ENCODE measurements at places on chromosomes 4 and X.

DNA sequence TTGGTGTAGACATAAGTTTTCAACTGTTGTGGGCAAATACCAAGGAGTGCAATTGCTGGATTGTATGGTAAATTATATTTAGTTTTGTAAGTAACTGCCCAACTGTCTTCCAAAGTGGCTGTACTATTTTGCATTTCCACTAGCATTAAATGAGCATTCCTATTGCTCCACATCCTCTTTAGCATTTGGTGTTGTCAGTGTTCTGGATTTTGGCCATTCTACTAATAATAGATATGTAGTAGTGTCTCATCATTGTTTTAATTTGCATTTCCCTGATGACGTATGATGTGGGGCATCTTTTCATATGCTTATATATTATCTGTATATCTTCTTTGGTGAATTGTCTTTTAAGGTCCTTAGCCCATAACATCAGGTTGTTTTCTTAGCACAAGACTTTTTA, 17.3 kb downstream of the PGAM4 start:
- no peak for DNase-seq

DNA sequence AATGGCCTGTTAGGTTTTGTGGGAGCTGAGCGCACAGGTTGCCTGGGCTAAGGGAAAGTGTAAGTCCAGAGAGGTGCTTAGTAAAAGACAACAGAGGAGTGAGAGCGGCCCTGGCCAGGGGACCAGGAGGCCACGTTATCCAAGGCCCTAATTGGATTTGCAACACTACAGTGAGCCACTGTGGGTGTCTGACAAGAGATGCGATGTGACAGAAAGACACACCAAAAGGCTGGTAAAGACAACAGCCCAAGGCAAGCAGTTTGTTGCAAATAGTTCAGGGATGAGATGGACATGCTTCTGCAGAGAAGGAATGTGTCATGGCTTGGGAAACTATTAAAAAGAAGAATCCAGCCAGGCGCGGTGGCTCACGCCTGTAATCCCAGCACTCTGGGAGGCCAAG, 162.7 kb upstream of the KIT start:
- DNase-seq: no peak

DNA sequence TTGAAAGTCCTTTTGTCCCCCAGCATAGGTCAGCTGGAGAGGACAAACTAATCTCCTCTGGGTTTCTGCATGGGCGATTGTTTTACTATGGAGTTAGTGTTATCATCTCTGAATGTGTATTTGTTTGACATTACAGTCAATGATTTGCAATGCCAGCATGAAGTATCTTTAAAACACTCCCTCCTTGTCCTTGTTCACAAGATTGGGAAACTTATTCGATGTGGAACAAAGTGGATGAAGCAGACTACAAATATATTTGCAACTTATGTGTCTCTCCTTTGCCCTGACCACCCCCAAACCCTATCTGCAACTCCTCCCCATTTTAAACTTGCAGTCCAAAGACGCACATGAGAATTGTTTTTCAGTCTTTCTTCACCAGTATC, 1.5 kb upstream of the PITX2 start:
- no peak for DNase-seq

DNA sequence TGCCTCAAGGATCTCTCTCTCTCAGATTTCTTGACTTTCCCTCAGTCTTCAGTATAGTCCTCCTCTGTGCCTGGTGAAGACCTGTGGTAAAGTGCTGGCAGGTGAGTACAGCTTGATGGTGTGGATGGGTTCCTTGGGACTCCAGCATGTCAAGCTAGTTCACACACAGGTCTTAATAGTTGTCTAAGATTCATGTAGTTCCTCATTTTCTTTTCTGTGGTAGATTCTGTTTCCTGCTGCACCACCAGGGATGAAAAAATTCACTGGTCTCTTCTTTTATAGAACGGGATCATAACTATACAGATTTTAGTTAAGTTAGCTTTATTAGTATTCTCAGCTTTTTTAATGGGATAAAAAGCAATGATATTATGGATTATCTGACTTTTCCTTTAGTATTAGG, 32.5 kb upstream of the PAQR3 start:
- no peak for DNase-seq

GRCh38 chrX:54534271-54534670, 4.3 kb downstream of the GNL3L start:
- DNase-seq: no peak

- peak; percentile 27 for DNase-seq
These were observed 117.6 kb upstream of the GPR101 start for GRCh38 chrX:137151403-137151802.

GRCh38 chr4:100875296-100876068, 357.7 kb upstream of the EMCN start:
- DNase-seq: no peak

- no peak for DNase-seq
These were observed 134.9 kb upstream of the VEGFC start for GRCh38 chr4:176927664-176928063.

GRCh38 chr4:25953740-25954139, 39.7 kb downstream of the SMIM20 start:
- peak; percentile 72 for DNase-seq

DNA sequence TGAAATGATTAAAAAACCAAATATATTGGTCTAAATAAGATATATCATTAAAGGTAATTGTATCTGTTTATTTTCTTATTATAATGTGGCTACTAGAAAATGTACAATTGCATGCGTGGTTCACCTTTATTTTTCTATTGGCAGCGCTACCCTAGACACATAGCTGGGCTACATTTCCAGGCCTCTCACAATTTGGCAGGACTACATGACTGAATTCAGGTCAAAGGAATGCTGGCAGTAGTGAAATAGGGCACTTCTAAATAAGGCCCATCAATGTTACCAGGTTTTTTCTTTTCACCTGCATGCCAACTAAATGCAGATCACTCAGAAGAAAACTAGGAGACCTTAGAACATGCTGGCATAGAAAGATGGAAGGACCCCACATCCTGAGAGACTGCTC, 1072.9 kb upstream of the SLIT2 start:
- no peak for DNase-seq

GRCh38 chrX:48496660-48497059, 12.1 kb upstream of the PORCN start:
- peak; percentile 28 for DNase-seq

- no peak for DNase-seq
These were observed 85.7 kb upstream of the PRR32 start for GRCh38 chrX:126733874-126734273.

GRCh38 chr4:6917461-6918271, 8.0 kb downstream of the TBC1D14 start:
- peak; percentile 85 for DNase-seq

DNA sequence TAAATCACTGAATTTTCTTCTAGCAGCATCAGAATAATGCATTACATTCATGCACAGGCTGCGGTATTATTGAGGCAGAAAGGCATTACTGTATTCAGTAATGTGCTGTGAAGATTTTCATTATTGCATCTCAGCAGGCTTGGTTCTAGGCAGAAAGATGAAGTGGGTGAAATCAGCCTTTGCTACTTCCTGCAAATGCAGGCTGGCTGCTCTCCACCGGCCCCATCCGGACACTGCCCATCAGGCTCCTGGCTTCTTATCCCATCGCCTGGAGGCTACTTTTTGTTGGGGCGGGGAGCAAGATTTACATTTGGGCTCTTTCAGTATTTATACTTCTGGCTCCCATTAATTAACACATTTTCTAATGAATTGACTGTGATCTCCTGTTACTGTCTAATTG, 117.8 kb downstream of the FRAS1 start:
- no peak for DNase-seq

DNA sequence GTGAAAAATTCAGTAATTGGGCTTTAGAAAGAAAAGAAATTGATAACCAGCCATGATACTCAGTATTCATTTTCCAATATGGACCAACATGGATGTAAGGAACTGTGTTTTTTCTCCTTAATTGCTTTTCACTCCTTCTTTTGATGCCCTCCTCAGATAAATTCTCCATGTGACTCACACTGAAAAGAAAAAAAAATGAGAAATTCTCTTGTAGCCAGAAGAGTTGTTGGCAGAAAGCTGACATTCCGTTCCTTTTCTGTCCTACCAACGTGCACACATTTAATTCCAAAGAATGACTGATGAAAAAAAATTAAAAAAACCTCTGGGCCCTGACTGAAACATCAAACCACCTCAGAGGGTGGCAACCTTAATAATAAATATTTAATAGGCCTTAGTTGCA, 153.1 kb downstream of the AMELX start:
- no peak for DNase-seq

GRCh38 chr4:163697121-163697520, 202.6 kb downstream of the TMA16 start:
- DNase-seq: no peak

GRCh38 chr4:82746705-82747574, 51.7 kb downstream of the SCD5 start:
- DNase-seq: no peak

GRCh38 chrX:8591501-8591900, 126.9 kb downstream of the VCX3B start:
- DNase-seq: no peak

- DNase-seq: no peak
These were observed 214.6 kb upstream of the FAM241A start for GRCh38 chr4:111930659-111931058.

DNA sequence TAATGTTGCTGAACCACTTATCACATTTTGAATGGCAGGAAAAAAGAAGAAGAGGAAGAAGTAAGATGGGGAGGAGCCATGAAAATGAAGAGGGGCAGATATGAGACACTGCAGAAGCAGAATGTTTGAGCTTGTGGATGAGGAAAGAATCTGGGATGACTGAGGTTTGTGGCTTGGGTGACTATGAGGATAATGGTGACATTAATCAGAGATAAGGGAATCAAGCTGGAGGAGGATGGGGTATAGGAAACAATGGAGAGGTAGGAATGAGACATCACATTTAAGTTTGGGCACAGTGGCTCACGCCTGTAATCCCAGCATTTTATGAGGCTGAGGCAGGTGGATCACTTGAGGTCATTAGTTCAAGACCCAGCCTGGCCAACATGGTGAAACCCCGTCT, 19.1 kb upstream of the PHF8 start:
- no peak for DNase-seq

DNA sequence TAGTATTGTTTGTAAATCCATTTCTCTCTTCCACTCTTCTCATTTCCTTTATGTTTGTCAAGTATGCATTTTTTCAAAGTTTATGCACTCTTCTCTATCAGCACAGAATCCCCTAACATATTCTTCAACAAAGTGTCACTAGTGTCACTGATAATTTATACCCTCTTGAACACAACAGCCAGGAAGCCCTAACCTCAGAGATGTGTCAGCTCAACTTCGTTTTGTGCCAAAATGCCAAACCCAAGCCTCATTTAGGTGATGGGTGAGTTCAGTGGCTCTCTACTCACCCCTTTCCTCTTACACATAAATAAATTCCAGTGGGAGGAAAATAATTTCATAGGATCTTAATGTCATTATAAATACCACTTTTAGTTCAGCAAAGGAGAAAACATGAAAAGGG, 22.4 kb upstream of the P2RY10 start:
- no peak for DNase-seq

GRCh38 chr4:180164799-180165198, 2078.4 kb upstream of the TENM3 start:
- no peak for DNase-seq

- no peak for DNase-seq
These were observed 24.8 kb upstream of the ACSL1 start for GRCh38 chr4:184850431-184851199.

DNA sequence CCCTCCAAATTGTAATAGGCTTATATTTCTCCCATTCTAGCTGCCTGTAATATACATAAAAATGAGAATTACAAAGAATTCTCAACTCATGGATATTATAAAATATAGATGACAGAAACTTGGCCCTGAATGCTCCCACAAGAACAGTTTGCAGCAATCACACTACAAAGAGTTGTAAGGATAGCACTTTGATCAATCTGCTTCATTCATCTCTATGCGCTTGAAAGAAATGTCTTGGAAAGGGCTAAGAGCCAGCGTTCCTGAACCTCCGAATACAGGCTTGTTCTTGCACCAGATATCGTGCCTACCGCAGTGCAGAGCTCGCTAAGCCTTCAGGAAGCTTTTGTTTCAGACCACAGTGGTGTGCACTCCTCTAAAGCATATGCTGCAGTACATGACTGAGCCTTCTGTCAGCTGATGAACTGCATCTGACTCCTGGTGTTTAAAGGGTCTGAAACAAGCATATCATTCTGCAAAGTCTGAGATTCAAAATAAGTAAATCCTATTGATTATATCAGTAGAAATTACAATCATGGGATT, 417.6 kb upstream of the ZFP42 start:
- DNase-seq: no peak

- no peak for DNase-seq
These were observed 20.0 kb downstream of the ZNF330 start for GRCh38 chr4:141240671-141241070.

- DNase-seq: no peak
These were observed 37.1 kb upstream of the KLHL8 start for GRCh38 chr4:87257523-87257922.

DNA sequence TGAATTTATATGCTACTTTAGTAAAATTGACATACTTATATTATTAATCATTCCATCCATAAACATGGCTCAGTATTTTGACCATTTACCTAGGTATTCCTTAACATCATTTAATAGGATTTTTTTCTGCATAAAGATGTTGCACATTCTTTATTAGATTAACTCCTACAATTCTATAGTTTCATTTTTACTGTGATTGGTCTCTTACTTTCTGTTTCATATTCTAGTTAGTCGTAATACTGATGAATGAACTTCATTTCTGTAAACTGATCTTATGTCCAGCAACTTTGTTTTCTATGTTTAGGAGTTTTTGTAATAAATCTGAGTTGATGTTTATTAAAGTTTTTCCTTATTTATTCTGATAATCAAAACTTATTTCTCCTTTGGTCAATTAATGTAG, 278.2 kb upstream of the CXXC4 start:
- DNase-seq: no peak

DNA sequence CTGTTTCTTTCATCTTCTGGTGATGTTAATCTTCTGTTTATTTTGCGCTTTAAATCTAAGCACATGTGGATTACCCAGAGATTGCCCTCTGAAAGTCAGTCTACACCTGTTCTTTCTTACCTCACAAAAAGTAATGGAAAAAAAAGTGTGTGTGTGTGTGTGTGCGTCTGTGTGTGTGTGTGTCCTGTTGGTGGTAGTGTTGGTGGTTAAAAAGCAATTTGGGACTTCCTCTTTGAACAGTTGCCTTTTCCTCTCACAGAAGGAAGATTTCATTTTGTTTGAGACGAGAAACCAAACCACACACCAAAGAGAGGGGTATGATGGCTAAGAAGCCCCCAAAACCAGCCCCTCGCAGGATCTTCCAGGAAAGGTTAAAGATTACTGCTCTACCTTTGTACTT, at the start of gene STAP1:
TSS of gene STAP1 (plus strand) at position 235 of the 400 bp plus-strand sequence. CDS start at position 318, 83 bp downstream.
- no peak for DNase-seq

- DNase-seq: no peak
These were observed 133.9 kb downstream of the TET2 start for GRCh38 chr4:105280338-105281123.

GRCh38 chr4:30721185-30722091, 1.3 kb downstream of the PCDH7 start:
- no peak for DNase-seq

- no peak for DNase-seq
These were observed 130.9 kb upstream of the GABRG1 start for GRCh38 chr4:46254788-46255187.

GRCh38 chrX:115583496-115584004, 22.6 kb downstream of the PLS3 start:
- DNase-seq: no peak

All from SW480 (cell line).